Smooth muscle cell of trachea (primary cell): ENCODE measurements at places on chromosomes 3 and 15. TPM values are rescaled to one million over a fixed set of nuclear protein-coding genes. Genes with fewer than 3 reads are reported as not detected.

The NAA50 gene
- 203 and 358 TPM in 2 replicates for total RNA-seq

The TM6SF1 gene
- total RNA-seq, result 3.0 and 3.3 TPM in 2 replicates

The FSTL1 gene
- 752 and 963 TPM in 2 replicates for total RNA-seq

The SCG5 gene
- 15.3 and 21.5 TPM in 2 replicates for total RNA-seq
